Effector CD4-positive, alpha-beta T cell (primary cell): ENCODE measurements at places on chromosomes 12 and 14.

DNA sequence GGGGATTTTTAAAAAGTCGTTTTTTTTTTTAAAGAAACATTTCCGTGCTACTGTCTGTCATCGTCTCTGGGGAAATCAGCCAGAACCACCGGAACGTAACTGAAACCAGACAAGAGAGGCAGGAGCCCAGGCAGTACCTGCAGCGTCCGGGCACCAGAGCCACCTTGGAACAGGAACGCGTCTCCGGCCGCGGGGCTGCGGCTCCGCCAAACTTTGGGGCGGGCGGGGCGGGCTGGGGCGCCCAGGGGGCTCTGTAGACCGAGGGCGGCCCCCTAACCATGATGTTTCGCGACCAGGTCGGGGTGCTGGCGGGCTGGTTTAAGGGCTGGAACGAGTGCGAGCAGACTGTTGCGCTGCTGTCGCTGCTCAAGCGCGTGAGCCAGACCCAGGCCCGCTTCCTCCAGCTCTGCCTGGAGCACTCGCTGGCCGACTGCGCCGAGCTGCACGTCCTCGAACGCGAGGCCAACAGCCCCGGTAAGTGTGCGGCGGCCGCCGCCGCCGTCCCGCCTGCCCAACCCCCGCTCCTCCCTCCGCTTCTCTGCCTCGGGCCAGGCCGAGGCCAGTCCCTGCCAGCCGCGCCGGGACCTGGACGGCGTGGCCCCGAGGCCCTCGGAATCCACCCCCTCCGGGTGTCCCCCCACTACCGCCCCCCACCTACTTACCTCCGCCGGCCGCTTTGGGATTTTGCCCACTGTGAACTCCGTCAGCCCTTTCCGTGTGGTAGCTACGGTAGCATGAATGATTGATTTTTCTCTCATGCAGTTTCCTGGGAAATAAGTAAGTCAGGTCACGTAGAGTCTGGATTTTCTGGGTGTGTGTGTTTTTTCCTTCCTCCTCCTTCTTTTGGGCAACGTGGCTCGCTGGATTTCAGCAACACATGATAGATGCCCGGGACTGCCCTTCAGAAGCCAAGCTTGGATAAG lies 972 bp downstream of the SAMD4A start:
- peak; percentile 28 for DNase-seq

DNA sequence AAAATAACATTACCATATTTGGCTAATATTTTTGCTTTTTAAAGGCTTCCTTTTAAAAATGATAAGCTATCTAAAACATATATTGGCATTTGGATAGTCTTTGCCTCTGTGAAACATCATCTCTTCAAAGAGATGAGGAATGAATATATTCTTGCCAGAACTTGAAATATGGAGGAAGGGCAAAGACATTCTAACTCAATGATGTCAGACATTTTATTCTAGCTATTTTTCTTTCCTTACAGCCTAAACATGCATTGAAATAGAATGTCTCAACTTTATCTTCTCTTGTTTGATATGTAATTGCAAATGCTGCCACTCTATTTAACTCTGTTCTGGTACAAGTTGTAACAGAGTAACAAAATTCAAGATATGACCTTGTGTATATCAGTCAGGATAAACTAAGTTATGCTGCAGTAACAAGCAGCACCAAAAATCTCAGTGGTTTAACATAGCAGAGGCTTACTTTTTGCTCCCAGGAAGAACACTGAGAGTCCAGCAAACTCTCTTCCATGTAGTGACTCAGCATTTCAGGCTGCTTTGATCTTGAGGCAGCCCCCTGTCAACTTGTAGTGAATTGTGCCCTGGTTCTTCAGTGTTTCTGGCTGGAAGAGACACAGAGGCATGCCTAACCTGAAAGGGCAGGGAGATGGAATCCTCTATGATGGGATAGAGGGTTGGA lies 11.0 kb downstream of the IRAK3 start:
- no peak for DNase-seq

- DNase-seq: no peak
Measured at GRCh38 chr14:50882932-50883826, 11.3 kb downstream of the ABHD12B start.

DNA sequence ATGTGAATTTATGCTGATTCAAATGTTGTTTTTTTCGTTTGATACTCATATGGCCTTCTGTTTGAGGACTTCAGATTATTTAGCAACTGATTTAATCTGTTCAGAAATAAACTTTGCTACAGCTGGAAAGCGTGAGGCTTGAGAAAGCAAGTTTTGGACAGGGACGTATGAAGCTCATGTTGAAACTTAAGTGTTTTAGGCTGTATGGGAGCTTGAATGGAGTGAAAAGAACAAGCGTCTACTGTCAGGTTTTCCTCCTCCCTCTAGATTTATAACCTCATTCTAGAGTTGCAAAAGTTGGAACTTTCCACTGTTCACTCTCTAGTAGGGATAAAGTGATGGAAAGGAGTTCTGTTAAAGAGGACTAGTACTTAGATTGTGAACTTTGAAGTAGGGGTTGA lies 1.0 kb downstream of the PRPF39 start:
- DNase-seq: no peak

GRCh38 chr14:34172550-34173368 lies 221.9 kb upstream of the EGLN3 start:
- no peak for DNase-seq

DNA sequence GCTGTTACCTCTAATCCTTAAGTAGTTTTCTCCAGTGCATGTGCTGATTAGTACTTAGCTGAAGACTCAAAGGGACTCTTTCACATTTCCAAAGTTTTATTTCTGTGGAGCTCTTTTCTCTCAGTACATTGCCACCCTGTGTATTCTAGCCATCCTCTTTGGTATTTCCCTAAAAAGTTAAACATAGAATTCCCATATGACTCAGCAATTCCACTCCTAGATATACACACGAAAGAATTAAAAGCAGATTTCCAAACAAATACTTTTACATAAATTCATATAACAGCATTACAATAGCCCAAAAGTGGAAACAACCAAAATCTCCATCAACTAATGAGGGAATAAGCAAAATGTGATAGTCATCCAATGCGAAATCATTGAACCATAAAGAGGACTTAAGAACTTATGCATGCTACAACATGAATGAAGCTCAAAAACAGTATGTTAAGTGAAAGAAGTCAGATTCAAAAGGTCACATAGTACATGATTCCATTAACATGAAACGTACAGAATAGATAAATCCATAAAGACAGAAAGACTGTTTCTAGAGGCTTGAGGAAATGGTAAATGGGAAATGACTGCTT lies 9.0 kb upstream of the NOVA1 start:
- DNase-seq: no peak

DNA sequence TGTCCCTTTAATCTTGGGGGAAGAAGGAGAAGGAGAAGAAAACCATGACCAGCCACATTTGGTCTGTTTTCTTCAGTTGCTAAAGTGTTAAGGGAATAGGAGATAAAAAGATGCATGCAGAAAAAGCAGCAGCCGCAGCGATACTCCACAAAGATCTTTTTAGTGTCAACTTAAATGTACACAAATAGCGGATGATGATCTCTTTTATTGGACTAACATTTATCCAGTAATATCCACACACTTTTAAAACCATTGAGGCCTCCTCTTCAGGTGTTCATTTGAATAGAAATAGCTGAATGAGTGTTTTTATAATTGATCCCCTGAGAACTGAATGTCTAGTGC lies 83.5 kb downstream of the PAPOLA start:
- DNase-seq: no peak

DNA sequence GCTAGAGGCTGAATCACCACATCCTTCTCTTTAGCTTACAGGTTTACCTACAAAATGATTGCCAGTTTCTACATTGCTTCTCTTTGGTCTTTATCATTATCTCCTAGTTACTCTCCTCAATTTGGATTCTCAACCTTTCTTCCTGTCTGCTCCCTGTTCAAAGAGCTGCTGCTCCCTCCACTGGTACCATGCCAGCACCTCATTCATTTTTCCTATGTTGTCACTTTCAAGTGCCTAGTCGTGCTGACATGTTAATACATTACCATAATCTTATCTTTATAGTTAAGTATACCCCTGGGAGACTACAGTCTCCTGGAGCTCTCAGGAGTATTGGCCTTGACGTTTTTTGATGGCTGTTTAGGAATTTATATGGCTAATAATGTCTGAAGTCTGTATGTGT lies 14.2 kb downstream of the FRS2 start:
- no peak for DNase-seq

GRCh38 chr12:22299294-22299912 lies 35.1 kb downstream of the ST8SIA1 start:
- DNase-seq: no peak

DNA sequence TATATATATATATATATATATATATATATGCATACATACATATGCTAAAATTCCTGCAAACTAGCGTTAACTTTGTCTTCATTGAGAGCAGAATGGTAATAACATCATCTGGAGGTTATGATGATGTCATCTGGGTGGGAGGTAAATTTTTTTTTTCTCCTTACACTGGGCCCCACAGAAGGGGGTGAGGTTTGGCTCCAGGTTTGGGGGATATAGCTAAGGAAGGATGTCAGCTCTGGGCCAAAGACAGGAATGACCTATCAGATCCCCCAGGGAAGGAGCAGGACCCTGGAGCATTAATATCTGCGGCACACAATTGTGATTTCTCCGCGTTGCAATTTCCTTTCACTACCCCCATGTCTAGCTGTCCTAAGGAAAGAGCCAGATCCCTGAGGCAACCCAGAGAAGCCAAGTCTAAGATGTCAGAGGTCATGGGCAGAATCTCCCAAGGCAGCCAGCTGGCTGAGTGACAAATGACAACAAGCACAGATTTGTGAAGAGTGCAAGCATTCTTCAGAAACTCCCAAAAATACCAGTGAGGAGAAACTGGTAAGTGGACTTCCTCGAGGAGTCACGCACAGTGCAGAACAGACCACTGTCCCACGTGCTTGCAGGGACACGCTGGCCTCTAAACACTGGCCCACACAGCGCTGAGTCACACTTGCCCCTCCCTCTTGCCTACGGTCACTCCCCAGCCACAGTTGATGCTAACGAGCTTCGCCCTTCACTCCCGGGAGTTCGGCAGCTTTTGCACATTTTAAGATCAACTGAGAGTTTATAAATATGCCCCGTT lies 9.9 kb downstream of the UBC start:
- no peak for DNase-seq

DNA sequence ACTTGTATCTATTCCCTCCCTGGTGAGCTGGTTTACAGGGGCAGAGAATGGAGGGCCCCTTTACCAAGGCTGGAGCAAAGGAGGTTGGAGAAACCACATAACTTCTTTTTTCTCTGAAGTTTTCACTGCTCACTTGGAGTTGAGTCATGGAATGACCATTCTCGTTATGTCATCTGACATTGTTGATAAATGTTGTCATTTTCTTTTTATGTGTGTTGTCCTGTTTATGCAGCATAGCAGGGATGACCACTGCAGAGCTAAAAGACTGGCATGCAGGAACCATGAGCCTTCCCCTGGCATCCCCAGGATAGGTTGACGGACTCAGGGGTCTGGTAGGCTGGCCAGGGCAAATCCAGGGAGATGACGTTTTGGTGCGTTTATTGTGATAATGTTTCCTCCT lies 256.8 kb upstream of the DDHD1 start:
- DNase-seq: no peak

- no peak for DNase-seq
Measured at GRCh38 chr14:68580671-68581070, 212.2 kb downstream of the ZFP36L1 start.

GRCh38 chr12:98592825-98593322 lies 612 bp upstream of the SLC25A3 start:
- no peak for DNase-seq

GRCh38 chr14:105182296-105183020 lies 1.3 kb upstream of the NUDT14 start:
- no peak for DNase-seq

DNA sequence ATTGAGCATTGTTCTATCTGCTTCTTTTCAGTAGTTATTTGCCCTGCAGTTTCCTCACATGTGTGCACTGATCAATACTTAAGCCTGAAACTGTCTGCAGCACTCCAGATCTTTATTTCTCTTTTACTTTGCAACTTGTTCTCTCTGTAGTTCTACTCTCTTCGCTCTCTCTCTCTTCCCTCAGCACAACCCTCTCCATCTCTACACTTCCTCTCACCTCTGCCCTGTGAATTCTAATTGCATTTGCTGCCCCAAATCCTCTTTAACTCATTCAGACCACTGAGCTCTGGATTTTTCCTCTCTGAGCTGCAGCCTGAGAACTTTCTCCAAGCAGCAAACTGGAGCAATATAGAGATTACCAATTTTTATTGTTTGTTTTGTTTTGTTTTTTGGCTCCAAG lies 1035.5 kb downstream of the FSCB start:
- DNase-seq: no peak
